Stimulated activated CD4-positive, alpha-beta T cell treated with anti-CD3 and anti-CD28 coated beads, Interleukin-4, amount 100 ng/mL, for 24 hours (primary cell): ENCODE measurements at places on chromosomes 2 and 18.

GRCh38 chr2:226634943-226635604, 164.5 kb downstream of the IRS1 start:
- DNase-seq: no peak

- no peak for DNase-seq
Measured at GRCh38 chr2:42906557-42907411, 114.4 kb upstream of the HAAO start.

DNA sequence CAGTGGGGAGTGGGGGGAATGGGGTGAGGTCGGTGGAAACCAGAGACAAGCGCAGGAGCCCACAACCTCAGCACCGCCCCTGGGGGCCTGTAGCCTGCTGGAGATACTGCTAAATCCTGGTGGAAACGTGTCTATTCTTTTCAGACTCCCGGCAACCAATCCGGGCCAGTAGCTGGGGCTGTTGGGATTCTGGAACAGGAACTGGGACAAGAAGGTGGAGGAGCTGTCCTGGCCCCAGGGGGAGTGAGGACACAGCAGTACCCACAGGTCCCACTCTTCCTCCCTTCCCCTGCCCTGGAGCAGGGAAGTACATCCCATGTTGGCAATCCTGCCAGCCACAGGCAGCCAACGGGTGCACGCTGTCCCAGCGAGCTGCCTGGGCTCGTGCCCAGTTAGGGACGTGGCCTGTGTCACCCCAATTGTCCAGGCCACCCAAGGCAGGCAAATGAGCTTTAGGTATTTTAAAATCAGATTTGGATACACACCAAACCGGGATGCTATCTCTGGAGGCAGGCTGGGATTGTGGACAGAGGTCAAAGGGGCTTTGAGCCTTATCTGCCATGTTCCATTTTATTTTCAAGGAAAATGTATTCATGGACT, 51.8 kb downstream of the HS1BP3 start:
- DNase-seq: no peak

DNA sequence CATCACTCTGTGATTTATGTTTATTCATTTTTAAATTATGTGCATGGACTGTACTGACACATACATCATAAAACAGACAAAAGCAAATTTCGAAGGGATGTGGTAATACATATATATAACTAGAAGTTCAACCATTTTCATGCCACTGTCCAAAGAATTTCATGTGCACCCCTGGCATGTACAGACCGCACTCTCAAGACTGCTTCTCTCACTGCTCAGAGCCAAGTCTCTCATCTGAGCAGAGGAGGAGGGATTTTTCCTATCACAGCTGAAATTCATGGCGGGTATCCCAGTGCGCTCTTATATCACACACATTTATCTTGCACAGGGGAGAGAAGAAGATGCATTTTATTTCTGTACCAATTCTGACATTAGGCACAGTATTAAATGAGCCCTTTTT, 5.9 kb downstream of the TMEM178A start:
- DNase-seq: no peak

- no peak for DNase-seq
Measured at GRCh38 chr2:11011359-11011758, 99.6 kb downstream of the KCNF1 start.

- no peak for DNase-seq
Measured at GRCh38 chr18:28062443-28062842, 114.5 kb downstream of the CDH2 start.

GRCh38 chr2:62465741-62466502, 40.1 kb downstream of the TMEM17 start:
- DNase-seq: no peak

DNA sequence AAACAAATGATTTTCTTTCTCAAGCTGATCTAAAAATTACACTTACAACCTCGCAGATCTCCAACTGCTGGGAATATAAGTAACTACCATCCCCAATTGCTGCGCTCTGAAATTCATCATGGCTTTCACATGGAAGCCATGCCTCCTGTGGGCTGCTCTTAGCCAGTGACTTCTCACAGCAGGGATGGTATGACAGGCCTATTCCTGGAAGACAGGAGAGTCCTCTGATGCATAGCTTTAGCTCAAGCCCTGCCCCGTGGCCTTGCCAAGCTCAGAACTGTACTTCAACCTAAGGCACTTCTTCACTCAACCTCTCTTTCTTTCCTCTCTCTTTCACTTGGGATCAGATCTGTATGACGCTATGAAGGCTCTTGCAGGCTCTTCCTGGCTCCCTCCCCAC, 12.6 kb upstream of the ELAC1 start:
- no peak for DNase-seq

DNA sequence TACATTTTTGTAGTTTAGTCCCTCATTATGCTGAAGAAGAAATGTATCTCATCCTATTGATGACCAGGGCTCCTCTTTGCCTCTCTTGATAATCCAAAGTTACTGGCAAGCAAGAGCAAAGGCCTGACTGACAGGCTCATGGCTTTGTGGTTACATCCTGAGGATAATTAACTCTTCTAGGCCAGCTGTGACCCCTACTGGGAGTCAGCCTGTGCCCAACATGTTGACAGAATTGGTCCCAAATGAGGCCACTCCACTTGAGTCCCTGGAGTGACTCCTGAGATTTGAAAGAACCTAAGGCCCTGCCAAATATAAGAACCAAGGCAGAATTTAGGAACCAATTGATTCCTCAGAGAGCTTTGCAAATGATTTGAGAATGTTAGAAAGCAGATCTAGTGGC, 973.8 kb upstream of the CELF4 start:
- DNase-seq: no peak

GRCh38 chr2:29047083-29047845, 27.1 kb downstream of the PCARE start:
- no peak for DNase-seq

- no peak for DNase-seq
Measured at GRCh38 chr2:160666154-160667060, 172.8 kb upstream of the RBMS1 start.

DNA sequence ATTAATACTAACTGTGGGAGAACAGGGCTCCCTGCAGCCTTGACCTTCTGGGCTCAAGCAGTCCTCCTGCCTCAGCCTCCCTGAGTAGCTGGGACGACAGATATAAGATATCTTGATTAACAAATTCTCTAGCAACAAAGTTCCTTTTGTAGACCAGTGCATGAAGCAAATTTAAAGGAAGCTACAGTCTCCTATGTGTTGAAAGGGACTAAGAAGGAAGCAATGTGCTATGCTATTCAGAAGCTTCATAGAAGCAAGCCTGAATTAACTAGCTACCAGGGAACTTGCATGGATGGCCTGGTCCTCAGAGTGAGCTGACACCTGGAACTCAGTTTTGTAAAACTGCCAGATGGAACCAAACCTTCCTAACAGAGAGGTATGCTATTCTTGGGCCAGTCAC, 33.2 kb downstream of the RAPH1 start:
- DNase-seq: no peak

GRCh38 chr2:37877457-37878315, 47.4 kb upstream of the RMDN2 start:
- DNase-seq: peak; percentile 34
